ENCODE measurements at places on chromosomes 1 and 21.

DNA sequence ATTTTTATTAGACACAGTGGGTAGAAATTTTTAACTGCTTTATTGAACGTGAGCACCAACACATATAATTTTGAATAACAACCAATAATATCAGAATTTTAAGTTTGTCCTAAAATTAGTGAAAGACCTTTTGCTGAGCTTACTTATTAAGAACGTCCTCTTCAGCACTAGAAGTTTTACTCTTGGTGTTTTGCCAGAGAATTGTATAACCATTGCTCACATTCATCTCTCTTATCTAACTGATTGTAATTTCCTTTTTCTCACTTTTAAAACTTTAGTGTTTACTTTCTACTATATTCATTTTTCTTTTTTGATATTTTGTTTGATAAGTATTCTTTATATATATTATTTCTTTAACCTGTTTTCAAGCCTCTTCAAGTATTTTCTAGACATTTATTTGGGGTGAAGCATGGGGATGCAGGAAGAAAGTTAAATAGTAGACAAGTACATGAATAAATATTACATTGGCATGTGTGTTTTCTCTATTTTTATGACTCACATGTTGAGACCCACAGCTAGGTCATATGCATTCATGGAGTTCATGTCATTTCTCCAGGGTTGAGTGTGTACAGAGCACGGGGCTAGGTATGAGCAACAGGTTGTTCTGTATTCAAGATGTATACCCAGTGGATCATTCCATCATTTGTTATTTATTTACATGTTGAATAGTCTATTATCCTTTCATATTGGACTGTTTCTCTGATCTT, 90.6 kb downstream of the ATP6V1G3 start:
- DNase-seq, result no peak

DNA sequence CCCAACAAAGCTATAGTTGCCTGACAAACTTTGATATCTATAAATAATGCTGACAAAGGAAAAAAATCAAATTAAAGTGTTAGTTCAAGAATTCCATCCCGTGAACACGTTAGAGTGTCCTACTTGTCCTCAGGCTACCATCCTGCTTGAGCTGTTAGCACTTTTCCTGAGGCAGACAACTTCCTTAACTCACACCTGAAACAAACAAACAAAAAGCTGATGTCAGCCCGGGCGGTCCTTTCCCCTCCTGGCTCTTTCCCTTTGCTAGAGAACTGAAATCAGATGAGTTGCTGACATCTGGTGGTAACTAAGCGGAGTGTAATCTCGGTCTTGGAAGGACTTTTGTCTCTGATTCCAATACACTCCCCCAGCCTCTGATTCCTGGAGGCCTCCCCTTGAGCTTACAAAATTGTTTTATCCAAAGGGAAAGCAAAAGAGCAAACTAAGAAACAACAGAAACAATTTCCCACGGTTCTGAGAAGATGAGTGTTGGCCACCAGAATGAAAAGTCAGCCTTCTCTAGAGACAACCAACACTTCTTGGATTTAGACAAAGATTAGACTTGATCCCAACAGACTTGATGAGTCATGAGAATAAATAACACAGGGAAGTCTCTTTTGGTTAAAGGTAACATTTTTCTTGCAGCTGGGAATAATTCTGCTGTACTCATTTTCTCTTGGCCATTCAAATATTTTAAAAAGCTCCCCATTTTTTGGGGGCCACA, 135.4 kb downstream of the PROX1 start:
- peak; percentile 77 for DNase-seq

DNA sequence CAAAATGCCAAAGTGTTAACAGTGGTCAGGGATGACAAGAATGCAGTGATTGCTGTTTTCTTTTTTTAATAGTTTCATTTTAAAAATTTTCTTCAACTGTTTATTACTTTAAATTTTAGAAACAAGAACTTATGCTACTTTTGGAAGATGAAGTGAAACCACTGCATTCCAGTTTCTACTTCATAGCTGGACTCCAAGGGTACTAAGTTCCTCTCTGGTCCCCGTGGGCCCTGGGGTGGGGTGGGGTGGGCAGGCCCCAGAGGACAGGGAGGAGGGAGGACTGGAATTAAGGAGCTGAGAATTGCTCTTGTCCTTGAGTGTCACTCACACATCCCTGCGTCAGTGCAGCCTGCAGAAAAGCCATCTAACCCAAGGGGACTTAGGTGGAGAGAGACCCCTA, 97.3 kb downstream of the RAVER2 start:
- DNase-seq, result no peak

DNA sequence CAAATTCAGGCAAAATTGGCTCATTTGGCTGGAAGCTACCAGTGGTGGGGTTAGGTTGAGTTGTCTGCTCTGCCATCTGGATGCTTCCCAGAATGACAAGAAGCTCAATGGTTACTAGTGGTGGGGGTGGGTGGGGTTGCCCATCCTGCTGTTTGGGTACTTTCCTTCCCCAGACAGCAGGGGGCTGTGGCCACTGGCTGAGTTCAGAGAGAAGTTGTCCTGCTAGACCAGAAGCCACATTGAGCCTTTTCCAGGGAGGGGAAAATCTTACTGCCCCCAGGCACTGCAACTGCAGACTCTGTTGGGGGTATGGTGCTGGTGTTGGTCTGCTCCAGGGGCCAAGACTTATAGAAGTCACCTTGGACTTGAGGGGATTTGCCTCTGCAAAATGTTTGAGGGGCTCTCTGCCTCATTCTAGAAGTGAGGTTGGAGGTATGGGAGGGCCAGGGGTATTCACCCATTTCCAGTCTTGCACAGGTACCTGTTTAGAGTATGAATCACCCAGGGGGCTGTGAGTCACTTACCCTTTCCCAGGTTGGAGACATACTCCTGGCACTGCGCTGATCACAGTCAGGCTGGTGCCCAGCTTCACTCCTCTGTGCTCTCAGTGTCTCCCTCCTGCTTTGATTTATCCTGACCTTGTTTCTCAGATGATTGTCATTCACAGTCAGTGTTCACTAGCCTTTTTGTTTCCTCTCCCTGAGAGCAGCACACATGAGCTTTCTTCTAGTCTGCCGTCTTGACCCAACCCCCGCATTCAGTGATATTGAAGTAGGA, 89.1 kb upstream of the NEGR1 start:
- DNase-seq, result no peak

DNA sequence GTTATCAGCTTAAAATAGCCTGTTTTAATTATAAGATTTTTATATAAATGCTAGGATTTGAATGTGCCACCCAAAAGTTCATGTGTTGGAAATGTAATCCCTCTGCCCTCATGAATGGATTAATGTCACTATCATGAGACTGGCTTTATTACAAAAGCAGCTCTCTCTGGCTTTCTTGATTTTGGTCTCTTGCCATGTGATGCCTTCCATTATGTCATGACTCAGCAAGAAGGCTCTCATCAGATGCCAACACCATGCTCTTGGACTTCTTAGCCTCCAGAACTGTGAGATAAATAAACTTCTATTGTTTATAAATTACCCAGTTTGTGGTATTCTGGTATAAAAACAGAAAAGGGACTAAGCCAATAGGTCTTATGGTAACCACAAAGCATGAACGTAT, 6.9 kb upstream of the PRSS38 start:
- DNase-seq, result peak; percentile 83

Data from H4 (cell line).